ENCODE measurements at places on chromosomes 16 and 17.

DNA sequence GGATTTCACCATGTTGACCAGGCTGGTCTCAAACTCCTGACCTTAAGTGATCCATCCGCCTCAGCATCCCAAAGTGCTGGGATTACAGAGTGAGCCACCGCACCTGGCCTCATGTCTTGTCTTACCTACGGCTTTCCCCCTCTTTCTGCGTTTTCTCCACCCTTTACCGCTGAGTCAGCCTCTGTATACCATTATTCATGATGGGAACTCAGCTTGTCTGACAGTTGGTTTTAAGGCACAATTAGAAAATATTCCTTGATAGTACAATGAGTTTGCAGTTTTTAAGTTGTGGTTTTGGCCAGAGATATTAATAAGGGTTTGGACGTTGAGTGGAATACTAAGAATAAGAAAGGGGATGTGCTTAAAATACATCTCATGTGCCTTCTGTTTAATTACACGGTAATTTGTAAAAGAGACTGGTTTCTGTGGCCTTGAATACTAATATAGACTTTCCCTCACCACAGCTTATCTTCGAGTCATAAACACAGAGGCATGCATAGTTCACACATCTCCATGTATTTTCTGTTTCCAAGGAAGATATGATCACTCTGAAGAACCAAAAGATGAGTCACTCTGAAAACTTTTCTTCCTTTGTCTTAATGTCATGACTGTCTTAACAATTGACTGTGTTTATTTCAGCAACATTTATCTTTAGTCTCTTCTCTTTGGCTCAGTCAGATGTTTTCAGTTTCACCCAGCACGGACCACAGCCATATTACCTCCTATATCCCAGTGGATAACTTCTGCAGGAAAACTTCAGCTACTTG is 54.4 kb downstream of the PITPNC1 start:
- no peak for DNase-seq

DNA sequence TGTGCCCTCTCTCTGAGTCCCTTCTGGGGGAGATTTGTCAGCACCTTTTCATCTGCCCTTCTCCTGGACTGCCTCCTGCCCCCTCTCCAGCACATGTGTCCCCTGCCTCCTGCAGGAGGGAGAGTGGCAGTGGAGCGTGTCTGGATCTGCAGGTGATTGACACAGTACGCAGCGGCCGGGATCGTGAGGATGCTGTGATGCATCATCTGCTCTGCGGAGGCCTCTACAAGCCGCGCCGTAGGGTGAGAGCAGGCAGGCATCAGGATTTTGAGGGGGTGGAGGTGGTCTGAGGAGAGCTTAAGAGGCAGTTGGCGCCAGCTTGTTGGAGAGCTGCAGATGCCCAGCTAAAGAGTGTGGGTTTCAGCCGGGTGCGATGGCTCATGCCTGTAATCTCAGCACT is 10.9 kb downstream of the SLC9A5 start:
- no peak for DNase-seq

DNA sequence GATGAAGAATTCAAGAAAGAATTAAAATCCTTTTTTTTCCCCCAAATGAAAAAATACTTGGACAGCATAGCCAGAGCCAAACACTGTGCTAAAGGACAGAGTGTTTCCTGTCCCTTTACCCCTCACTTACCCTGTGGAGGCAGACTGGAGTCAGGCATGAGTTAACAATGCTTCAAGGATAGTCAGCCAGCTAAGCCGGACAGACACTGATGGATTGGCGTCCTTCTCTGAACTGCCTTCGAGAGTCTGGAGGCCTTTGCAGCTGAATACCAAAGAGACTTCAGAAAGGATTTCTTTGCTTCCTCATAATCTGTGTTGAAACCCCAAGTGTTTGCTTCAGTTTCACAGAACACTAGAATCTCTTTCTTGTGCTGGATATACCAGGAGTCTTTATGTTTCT is 4.6 kb downstream of the METTL9 start:
- DNase-seq: no peak

GRCh38 chr16:23398987-23399805 is 53.8 kb downstream of the COG7 start:
- DNase-seq: no peak

DNA sequence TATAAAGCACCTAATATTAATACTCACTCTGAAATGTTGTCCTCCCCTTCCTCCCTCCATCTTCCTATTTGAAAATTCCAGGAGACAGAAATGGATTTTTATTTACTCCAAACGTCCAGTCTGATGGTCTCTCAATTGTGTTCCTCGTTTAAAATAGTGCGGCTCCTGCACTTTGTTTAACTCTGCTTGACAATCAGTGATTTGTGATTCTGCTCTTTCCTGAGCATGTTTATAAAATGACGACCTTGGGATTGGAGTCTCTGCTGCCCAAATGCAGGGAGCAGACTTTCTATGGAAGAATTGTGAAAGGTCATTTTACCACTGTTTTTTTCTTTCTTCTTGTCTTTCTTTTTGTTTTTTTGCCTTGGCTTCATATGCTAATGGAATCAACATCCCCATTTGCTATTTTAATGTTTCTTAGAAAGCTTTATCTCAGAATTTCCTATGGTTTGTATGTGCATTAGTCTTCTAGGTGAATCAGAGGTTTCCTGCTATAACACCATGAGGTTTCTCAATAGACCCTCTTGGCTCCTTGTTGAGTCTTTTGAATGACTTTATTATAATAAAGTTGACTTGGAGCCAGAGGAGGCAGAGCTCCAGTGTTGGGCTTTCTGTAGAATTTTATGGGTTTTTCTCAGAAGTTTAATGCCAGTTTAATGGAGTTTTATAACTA is 376.5 kb downstream of the CDH11 start:
- DNase-seq: no peak

- DNase-seq: no peak
Observed at GRCh38 chr17:28574526-28574925, 2.2 kb downstream of the ALDOC start.

GRCh38 chr16:27284865-27285675 is 16.5 kb upstream of the NSMCE1 start:
- no peak for DNase-seq

DNA sequence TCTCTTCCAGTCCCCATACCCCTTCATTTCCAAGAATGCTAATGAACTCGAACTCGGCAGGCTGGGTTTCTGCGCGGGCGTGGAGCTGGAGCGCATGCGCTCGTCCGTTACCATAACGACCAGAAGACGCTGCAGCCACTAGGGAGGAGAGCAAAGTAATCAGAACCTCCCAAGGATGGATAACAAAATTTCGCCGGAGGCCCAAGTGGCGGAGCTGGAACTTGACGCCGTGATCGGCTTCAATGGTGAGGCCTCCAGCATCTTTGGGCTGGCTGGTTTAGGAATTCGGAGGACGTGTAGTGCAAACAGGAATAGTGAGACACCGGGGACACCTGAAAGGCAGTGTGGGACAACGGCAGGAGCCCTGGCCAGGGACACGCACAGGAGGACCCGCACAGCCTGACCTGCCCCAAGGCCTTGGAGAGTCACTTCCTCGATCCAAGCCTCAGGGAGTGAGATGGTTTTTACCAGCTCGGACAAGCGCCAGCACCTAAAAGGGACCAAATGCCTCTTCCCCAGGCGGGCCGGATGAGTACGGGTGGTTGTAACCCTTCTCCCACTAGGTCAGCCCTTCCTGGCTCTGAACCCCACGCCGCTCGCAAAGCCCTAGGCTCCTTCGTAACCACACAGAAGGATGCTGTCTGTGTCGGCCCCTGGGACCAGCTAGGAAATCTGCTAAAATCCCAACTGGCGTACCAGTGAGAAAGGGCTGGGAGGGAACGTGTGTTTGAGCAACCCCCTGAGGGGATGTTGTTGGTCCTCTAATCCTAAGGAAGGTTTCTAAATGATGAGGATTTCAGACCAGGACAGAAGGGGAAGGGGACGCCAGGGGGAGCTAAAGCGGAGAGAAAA is at the start of gene CFAP52:
Gene CFAP52 (plus strand): TSS at position 122 of the 852 bp plus-strand sequence. CDS start 54 bp downstream, at position 176.
- DNase-seq: peak; percentile 48

DNA sequence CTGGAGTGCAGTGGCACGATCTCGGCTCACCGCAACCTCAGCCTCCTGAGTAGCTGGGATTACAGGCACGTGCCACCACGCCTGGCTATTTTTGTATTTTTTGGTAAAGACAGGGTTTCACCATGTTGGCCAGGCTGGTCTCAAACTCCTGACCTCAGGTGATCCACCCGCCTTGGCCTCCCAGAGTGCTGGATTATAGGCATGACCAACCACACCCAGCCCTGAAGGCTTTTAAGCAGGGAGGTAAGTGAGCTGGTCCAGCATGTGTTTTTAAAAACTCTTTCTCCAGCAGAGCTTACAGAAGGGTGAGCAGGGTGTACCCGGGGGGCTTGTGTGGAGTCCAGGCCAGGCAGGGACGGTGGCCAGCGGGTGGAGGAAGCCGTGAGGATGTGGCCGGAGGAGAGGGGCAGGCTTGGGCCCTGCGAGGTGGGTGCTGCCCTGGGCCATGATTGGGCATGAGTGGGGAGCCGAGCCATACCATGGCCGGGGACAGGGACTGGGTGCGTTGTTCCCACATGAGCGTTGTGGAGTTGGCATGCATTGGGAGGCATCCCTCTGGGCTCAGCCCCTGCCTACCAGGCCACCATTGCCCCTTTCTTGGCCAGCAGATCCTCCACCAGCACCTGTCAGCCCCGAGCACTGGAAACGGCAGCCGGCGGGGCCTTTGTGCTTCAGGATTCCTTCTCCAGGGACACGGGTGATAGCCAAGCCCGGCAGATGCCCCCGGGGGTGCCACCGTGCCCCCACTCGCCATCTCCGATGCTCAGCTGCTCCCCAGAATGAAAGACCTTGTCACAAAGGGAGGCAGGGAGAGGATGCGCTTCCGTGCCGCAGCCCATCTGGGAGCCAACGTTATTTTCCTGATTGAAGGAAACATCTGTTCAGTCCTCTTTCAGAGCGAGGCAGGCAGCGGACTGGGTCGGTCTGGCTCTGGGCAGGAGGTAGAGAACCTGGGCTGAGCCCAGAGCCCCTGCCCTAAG is 64.5 kb downstream of the RAI1 start:
- DNase-seq: no peak

GRCh38 chr17:50624321-50624934 is 10.3 kb upstream of the ABCC3 start:
- no peak for DNase-seq

DNA sequence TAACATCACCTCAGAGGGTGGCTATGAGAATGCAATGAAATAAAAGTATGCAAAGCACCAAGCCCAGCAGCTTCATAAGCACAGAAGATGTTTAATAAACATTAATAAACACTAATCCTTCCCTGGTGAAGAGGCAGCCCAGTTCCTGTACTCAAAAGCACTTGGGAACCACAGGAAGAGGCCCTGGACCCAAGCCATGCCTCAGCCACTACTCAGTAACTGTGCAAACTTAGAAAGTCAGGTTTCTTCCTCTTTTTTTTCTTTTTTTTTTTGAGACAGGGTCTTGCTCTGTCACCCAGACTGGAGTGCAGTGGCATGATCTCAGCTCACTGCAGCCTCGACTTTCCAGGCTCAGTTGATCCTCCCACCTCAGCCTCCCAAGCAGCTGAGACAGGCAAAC is 5.3 kb downstream of the ARHGAP17 start:
- no peak for DNase-seq

DNA sequence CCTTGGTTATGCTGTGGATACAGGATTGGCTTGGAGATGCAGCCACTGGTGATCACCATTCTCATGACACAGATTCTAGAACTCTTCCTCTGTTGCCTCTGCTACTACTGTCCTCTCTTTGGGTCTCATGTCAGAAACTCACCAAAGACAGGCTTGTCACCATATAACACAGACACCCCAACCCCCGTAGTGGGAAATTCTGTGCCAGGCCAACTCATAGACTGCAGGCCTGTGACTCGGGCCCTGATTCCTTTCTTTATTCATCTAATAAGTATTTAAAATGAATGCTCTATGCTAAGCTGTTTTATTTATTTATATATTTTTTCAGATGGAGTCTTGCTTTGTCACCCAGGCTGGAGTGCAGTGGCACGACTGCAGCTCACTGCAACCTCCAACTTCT is 9.5 kb downstream of the CYB5D2 start:
- DNase-seq: no peak

DNA sequence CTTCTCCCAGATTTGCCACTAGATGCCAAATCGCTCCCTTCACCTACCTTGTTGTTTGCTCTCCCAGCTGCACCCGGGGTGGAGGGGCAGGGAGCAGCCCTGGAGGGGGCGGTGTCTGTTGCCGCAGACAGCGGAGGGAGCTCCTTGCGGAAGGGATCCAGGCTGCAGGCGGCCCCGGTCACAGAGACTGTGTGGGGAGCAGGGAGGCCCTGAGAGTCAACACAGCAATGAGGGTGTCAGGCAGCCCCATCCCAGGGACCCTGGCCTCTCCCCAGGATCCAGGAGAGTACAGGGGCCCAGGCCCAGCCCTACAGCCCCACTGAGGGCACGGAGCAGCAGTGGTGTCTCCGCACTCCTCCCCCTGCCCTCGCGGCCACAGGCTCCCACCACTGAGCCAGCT is 50.5 kb upstream of the CHMP6 start:
- no peak for DNase-seq

GRCh38 chr17:82375359-82376041 is 3.9 kb downstream of the UTS2R start:
- DNase-seq: no peak

DNA sequence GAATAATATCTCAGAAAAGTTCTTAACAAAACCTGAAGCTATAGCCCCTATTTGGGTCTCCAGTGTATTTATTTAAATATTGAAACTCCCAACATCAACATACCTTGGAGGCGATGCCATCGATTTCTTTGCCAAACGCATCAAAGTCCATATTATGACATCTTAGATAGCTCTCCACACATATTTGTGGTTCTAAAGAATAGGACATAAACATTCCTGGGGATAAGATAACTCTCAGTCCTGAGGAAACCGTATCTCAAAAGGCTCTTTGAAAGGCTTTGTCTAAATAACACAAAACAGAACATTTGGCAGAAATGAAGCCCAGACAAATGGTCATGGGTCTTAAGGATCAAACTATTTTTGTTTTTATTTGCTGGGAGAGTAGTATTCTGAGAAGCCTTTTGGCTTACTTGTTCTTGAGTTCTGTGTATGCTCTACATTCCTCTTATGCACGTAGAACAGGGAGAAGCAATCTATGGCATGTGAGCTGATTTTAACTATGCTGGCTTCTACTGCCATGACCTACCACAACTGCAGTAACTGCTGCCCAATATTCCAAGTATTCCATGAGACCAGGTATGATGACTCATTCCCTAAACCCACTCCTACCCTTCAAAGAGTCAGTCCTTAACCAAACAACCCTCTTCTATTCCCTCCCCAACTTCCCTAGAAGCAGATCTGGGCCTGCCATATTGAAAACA is 279.0 kb upstream of the ZFHX3 start:
- no peak for DNase-seq

GRCh38 chr16:72278301-72278700 is 106.3 kb upstream of the PMFBP1 start:
- no peak for DNase-seq

GRCh38 chr16:49699841-49700175 is 156.1 kb downstream of the ZNF423 start:
- DNase-seq: no peak
